ENCODE measurements at places on chromosomes 1 and 21.

- DNase-seq: peak; percentile 87
Observed at GRCh38 chr1:8423692-8424538, 106.0 kb downstream of the SLC45A1 start.

DNA sequence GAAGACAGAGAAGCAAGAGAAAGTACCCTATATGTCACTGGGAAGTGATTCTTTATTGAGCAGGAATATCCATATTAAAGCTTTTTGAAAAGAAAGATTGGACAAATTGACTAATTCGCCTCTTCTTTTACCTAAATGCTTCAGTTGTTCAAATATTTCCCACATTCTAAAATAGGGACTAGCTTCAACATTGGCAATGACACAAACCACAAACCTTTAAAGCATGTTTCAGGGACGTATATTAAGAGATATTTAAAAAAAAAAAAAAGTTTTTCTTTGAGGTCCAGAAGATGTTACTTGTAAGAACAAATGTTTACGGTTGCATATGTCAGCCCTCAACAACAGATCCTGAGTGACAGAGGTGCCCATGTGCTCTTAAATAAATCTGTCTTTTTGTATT lies 235.0 kb upstream of the NFIA start:
- no peak for DNase-seq

- peak; percentile 21 for DNase-seq
Observed at GRCh38 chr1:21904704-21905520, 32.2 kb downstream of the HSPG2 start.

DNA sequence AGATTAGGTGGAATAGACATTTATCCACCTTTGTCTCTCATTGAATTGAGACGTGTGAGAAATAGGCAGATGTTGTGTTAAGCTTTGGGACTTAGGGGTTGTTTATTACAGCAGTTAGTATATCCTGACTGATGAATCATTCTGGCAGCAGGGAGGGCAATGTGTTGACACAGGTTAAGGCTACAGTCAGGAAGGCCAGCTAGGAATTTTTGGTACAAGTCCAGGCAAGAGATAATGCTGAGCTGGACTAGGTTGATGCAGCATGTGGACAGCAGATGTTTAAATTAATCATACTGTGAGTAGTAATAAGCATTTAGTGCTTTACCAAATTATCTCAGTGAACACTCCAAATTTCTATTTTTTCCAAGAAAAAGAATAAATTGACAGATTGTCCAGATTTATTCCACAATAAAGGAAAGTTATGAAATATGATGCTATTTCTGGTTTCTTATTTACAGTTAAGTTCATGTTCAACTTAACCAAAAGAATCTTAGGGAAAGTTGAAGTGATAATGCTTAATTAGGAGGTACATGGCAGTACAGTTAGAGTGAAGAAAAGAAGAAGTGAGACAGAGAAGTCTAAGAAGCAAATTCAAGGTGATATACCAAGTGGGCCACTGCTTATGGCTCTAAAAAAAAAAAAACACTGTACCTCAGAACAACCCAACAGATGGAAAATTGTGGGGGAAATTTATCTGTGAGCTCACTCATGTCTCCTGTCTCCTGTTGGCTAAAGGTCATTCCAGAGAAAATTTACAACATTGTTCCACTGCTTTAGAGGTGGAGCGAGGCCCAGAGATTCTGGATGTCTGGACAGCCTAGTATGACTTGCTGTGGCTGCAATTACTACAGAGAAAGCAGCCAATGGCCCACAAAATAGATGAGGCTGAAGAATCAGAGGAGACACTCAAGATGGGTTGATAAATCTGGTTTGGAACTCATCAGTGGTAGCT lies 102.7 kb upstream of the C21orf91 start:
- peak; percentile 89 for DNase-seq

GRCh38 chr1:92482665-92483609 lies 3.8 kb downstream of the GFI1 start:
- peak; percentile 18 for DNase-seq

DNA sequence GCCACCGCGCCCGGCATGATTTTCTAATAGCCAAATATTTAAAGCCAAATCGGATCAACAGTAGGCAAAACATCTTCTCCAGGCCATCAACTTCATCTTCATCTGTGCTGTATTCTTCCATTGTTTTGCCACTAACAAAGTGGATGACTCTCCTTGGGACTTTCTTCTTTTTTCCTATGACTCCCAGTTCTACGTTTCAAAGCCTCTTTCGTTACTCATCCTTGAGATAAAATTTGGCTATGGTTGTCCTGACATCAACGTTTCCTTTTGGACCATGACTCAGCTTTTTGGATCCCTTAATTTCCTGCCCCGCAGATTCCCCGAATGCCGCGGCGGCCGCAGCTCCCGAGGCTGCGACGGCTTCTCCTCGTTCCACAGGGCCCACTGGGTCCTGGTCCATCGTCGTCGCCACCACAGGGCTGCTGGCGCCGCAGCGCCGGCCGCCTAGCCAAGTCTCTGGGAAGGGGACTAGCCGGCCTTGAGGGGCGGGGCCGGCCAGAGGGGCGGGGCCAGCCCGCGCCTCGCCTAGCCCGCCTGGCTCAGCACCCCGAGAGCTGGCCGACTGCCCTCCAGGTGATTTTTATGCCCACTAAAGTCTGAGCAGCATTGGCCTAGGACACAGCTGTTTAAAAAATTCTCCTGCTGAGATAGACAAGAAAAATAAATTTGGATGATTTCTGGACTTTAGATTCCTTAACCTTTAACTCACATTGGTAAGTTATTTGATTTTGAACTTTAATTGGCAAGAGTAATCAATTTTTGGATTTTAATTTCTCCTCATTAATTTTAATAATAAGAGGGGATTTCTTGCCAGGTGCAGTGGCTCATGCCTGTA lies 93.9 kb downstream of the ADCY10 start:
- peak; percentile 84 for DNase-seq

- no peak for DNase-seq
Observed at GRCh38 chr1:57157818-57158603, 192.2 kb upstream of the C8B start.

DNA sequence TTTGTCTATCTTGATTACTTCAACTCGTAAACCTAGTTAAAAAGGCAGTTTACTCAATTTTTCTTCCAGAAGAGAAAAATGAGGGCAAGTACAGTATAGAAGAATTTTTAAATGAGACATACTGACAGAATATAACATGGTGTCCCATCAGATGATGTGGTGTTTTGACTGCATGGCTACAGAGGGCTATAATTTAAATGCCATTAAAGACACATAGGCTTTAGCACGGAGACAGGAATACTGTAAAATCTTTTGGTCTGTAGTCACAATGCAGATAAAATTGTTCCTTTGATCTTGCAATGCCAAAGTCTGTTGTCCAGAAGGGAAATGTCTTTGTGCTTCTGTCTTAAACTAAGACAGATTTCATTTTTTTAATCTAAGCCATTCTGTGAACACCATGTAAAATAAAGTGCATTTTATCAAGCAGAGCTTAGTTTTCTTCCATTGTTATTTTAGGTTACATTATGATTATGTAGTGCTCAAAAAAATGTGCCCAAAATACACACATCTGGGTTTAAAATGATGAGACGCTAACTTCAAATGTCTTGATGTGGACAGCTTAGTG lies 249.6 kb downstream of the PTPRC start:
- DNase-seq: peak; percentile 51

- no peak for DNase-seq
Observed at GRCh38 chr1:180160357-180160756, 5.7 kb downstream of the QSOX1 start.

DNA sequence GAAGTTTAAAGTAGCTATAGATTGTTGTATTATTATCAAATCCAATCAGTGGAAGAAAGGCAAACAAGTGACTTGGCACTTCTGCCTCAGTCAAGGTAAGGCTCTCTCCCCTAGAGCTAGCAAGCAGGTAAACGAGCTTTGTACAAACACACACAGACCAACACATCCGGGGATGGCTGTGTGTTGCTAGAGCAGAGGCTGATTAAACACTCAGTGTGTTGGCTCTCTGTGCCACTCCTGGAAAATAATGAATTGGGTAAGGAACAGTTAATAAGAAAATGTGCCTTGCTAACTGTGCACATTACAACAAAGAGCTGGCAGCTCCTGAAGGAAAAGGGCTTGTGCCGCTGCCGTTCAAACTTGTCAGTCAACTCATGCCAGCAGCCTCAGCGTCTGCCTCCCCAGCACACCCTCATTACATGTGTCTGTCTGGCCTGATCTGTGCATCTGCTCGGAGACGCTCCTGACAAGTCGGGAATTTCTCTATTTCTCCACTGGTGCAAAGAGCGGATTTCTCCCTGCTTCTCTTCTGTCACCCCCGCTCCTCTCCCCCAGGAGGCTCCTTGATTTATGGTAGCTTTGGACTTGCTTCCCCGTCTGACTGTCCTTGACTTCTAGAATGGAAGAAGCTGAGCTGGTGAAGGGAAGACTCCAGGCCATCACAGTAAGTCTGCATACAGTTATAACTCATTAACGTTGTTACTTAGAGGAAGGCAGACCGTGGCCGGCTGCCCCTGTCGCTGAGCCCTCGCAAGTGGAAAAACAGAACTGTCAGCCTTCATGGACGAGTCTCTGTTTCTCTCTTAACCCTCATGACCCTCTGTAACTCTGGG lies at the start of gene PALMD:
TSS of gene PALMD (plus strand) at position 415 of the 833 bp plus-strand sequence. CDS start at position 620, 205 bp downstream.
- peak; percentile 60 for DNase-seq

DNA sequence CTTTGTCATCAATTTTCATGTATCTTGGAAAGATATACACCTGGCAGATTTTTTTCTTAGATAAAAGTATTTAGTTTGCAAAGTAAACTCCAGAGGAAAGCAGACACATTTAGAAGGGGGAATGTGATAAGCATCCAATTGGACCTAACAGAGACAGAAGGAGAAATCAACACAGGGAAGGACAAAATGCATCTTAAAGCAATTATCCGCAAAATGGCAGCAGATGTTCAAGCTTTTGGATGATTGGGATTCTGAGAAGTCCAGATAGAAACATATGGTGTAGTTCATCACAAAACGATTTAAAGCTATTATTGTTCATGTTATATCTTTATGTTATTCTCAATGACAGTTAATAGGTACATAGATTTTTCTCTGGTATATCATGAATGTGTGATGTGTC lies 1153.1 kb upstream of the B3GALT2 start:
- peak; percentile 83 for DNase-seq

- DNase-seq: no peak
Observed at GRCh38 chr1:92567211-92567868, 80.6 kb upstream of the GFI1 start.

DNA sequence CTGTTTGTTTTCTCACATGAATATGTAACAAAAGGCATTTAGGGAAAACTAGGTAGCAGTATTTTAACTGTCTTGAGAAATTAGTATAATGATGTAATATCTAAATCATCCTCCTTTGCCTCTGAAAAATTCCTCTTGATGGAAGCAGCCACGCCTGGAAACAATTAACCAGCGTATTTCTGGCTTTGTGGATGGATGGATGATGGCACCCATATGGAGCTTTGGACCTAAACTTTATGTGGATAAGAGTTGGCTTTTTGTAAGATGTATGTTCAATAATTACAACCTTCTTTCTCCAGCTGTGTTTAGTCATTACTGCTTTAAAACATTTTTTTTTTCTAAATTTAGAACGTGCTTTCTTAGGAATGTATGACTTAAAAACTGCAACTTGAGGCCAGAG lies 12.7 kb downstream of the CDCA8 start:
- DNase-seq: no peak

GRCh38 chr1:10101929-10102328 lies 69.2 kb downstream of the UBE4B start:
- no peak for DNase-seq

GRCh38 chr1:227952374-227953021 lies 4.8 kb upstream of the WNT9A start:
- DNase-seq: no peak

DNA sequence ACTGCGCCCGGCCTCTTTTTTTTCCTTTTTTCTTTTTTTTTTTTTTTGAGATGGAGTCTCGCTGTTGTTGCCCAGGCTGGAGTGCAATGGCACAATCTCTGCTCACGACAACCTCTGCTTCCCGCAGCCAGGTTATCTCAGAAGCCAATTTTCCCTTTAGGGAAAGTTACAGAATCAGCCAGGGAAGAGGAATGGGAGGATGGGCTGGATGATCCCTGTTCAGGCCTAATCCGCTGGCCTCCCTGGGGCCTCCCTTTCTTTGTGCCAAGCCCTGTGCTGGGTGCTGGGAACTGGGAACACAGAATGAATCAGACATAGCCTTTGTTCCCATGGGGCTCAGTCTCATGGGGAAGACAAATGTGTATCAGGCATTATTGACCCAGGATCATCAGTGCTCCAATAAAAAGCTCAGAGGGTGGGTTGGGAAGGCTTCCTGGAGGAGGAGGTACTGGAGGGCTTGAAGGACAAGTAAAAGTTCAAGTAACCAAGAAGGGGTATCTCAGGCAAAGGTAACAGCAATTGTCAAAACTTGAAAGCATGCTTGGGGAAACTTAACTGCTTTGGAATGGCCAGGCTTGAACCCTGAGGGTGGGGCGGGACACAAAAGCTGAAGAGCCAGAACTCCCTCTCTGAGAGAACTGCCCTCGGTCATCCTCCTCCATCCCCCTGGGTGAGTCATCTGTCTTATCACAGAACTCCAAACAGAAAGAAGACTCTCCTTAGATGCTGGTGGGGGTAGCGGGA lies 14.3 kb downstream of the ECHDC2 start:
- DNase-seq: no peak

GRCh38 chr1:67144696-67145095 lies 9.9 kb upstream of the C1orf141 start:
- no peak for DNase-seq

GRCh38 chr1:95119273-95119672 lies 2.1 kb downstream of the TLCD4 start:
- DNase-seq: no peak

GRCh38 chr1:185111873-185112272 lies 44.9 kb downstream of the TRMT1L start:
- DNase-seq: no peak

DNA sequence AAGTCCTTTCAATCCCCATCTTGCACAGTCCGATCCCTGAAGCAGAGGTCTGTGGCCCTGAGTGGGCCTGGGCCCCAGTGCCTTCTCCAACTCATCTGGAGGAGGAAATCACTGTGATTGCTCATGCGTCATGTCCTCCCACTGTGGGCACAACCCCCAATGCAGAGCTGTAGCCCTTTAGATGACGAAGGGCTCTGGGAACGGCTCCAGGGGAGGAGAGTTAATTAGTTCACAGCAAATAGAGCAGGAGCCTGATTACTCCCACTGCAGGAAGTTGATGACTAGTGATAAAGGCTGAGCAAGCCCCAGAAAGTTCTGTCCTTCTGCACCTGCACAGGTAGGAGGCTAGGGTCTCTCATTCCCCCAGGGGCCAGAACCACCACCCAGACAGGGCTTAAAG lies 111.5 kb downstream of the CCDC185 start:
- peak; percentile 64 for DNase-seq
